ENCODE measurements at places on chromosomes 12 and 14.

- DNase-seq, result peak; percentile 91
Observed at GRCh38 chr12:104578453-104578852, 121.7 kb downstream of the CHST11 start.

- DNase-seq, result peak; percentile 91
Observed at GRCh38 chr12:94714378-94715114, 64.2 kb upstream of the TMCC3 start.

GRCh38 chr14:58705066-58705465 lies 67.3 kb downstream of the DACT1 start:
- peak; percentile 29 for DNase-seq

DNA sequence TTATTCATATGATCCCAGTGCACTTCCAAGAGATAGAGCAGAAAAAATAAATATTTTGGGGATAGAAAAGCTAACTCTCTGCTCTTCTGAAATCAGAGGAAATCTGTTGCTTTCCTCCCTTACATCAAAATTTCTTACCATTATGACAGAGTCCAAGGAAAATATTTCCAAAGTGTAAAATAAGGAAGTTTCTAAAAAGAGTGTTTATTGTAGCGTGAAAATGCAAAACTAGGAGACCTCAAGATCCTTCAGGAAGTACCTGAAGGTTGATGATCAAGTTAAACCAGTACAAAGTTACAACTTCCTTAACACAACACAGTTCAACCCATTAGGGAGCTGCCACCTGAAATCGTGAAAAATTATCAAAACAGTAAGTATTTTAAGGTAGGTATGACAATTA lies at the start of gene OR6C2:
TSS of gene OR6C2 (plus strand) at position 301 of the 400 bp plus-strand sequence. CDS start 8,138 bp downstream, outside the sequence.
- DNase-seq, result no peak

DNA sequence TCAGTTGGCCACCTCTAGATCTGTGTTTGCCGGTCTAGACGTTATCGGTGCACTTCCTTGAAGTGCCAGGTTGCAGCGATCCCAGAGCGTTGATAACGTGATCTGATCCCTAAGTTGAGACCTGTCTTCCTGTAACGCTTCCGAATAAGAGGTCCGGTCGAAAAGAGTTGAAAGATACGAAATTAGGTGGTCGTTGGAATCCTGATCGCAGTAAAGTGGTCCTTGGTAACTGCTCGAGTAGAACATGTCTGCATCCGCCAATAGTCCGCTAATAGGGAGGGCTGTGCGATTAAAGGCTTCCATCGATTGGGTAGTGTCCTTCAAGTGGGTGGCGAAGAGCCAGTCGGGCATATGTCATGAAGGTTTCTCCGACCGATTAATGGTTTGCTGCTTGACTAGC lies 2.7 kb downstream of the SRSF5 start:
- no peak for DNase-seq

Data from fibroblast of mammary gland (primary cell).